NCI-H510A treated with DMSO at 0.1 percent for 48 hours (cell line): ENCODE measurements at places on chromosomes 11 and 22.

- DNase-seq = no peak
Observed at GRCh38 chr11:34893416-34893815, 22.8 kb downstream of the APIP start.

- DNase-seq = no peak
Observed at GRCh38 chr22:37967147-37967546, 13.6 kb downstream of the POLR2F start.

GRCh38 chr22:46625113-46625842 lies 5.1 kb downstream of the GRAMD4 start:
- DNase-seq = no peak

DNA sequence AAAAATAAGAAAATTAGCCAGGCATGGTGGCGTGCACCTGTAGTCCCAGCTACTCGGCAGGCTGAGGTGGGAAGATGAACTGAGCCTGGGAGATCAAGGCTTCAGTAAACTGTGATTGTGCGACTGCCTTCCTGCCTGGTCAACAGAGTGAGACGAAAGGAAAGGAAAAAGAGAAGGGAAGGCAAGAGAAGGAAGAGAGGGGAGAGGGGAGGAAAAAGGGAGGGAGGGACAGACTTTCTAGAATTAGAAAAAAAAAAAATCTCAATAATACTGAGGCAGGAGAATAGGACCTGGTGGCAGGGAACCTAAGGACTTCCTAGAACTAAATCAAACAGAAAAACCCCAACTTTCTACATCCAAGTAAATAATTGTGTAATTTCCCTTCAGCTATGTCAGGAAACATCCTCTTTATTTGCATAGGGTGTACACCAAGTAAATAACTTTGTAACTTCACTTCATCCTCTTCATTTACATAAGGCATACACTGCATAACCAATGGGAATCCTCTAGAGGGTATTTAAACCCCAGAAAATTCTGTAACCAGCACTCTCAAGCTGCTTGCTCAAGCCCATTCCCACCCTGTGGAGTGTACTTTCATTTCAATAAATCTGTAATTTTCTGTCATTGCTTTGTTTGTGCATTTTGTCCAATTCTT lies 8.7 kb downstream of the SBF2 start:
- no peak for DNase-seq
